ENCODE measurements at places on chromosomes 12 and 14.

DNA sequence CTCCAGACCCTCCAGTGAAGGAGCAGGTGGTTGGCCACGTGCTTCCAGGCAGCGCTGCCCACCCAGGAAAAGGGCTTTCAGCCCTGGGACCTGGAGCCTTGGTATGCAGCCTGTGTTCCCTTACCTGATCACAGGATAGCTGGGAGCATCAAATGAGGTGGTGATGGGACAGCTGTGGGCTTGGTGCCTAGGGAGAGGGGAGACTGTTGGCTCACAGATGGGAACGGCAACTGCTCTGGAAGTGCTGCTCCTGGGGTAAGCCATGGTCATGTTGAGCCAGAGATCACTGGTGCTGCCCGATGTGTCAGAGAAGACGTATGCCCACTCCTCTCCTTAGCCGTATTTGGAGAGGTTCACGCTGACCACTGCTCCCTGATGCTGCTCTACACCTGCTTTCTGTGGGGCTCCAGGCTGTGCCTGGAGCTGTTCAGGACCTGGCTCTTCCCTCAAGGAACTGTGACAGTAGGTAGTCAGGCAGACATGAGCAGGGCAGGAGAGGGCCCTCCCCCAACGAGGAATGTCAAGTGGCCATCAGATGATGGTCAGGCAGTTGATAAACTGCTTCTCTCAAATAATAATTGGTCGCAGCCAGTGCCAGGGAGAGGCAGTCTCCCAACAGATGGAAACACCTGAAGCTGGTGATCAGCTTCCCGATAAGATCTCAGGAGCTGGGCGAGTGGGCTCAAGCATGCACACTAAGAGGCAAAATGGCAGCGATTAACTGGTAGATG is 2.8 kb upstream of the CYP46A1 start:
- no peak for DNase-seq

DNA sequence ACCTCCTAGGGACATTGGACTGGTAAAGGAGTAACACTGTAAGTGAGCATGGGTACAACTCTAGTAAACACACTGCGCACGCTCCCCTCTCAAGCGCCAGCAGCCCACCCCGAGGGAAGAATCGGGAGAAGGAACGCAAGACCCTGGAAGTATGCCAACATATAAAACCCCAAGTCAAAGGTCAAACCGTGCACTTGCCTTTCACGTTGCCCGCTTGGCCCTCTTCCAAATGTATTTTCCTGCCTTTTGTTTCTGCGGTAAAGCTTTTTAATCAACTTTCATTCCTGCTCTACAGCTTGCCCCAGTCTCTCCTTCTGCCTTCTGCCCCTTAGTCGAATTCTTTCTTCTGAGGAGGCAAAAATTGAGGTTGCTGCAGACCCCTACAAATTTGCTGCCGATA is 17.6 kb upstream of the CHST11 start:
- DNase-seq, result no peak

DNA sequence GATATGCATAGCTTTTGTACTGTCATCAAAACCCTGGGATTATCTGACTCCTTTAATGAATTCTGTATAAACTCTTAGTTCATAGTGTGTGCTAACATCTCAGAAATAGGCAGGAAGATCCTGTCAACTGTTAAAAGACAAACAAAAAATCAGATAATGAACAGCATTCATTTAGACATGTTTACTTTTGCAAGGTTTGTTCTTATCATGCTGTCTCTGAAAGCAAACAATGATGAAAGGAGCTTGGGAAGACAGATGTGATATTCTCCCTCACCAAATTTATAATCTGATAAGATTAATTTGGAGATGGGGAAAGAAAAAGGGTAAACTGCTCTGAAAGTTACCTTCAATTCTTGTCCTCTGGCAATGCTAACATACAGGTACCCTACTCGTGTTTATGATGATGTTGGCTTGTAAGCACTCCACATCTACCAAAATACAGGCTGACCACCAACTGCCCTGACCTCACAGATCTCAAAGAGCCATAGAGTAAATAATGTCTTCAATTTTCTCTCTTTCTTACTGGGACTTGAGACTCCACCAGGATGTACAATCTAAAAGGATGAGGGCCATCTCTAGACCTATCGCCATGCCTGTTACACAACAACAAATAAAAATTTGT is 233.8 kb downstream of the SSPN start:
- DNase-seq, result no peak

DNA sequence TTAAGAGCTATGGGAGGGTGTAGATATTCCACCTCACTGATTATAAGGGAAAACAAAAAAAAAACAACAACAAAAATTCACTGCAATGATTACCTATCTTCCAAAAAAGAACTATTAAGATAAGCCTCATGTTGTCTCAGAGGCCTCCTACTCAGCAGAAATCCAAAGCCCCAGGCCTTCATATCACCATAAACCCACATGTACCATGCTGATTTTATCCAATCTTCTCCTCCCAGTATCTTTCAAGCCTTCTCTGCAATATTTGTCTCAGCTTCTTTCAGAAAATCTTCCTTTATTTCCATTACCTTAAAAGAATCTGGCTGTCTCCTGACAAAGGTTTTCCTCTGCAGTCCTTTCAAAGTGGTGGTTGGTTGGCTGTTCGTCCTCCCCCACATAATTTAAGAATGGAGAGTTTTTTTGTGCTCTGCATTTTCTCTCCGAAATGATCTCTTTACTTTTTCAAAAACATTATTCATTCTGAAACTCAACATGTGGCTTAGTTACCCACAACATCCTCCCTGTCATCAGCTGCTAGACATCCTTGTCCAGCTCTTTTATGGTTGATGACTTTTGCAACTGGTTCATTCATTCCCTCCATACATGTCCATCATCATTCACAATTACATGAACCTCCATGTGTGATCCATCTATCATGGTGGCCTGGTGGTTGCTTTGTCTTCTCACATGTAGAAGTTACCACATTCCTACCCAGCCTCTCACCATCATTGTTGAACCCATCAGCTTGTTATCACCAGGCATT is 2.9 kb upstream of the EPYC start:
- DNase-seq, result no peak

DNA sequence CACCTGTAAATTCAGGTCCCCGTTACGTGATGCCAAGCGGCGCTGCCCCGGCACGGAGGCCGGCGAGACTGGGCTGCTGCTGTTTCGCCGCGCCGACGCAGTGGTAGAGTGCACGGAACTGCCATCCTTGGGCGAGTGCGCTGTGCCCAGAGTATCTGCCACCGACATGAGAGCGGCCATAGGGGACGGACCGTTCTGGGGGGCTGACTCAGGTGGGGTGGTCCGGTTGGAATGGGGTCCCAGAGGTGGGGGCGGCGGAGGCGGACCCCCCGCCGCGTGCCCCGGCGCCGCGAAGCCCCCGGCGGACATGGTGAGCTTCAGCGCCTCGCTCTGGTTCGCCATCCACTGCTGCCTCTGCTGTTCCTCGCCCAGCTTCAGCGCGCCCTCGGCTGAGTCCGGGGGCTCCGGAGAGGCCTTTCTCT is 2.8 kb downstream of the IRF2BPL start:
- DNase-seq, result no peak

- DNase-seq, result no peak
Measured at GRCh38 chr12:95721320-95721719, 69.2 kb downstream of the NTN4 start.

DNA sequence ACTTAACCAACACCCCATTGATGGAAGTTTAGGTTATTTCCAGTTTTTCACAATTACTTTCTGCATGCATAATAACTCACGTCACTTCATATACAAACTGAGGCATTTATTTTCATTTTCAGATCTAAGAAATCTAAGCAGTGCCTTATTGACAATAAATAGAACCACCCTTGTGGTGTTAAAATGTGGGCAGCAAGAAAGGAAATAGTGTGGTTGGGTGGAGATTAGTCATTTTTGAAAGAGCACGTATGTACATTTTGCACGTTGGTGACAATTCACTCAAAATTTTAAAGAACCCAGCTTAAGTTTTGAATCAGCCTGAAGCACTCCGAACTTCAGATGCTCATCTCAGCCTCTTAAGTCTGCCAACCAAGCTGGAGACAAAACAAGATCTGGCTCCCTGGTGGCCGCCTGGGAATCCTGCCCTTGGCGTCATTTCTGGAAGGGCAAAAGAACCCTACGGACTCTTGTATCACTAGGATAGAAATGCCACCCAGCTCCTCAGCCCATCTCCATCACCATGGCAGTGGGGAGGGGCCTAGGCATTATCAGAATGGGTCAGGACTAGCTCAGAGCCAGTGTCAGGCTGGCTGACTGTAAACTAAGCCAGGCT is 89.5 kb upstream of the BCL2L14 start:
- peak; percentile 9 for DNase-seq

DNA sequence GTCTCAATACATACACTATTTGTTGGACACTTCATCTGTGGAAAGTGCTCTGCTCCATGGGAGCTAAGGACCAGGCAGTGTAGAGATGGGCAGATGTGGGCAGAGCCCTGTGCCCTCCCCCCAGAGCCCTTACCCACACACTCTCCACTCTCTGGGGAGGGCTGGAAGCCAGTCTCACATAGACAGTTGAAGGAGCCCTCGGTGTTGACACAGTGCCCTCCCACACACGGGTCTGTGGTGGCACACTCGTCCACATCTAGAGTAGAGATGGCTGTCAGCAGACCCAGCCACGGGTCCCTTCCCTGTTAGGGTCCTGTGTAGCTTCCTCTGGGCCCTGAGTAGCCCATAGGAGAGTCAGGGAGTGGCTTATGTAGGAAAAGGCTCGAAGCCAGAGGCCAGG is 14.3 kb downstream of the ISCA2 start:
- no peak for DNase-seq

DNA sequence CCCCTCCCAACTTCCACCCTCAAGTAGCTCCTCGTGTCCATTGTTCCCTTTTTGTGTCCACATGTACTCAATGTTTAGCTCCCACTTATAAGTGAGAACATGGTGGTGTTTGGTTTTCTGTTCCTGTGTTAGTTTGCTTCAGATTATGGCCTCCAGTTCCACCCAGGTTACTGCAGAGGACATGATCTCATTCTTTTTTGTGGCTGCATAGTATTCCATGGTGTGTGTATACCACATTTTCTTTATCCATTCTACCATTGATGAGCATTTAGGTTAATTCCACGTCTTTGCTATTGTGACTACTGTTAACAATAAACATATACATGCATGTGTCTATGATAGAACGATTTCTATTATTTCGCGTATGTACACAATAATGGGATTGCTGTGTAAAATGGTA is 362.6 kb downstream of the TMTC2 start:
- DNase-seq, result no peak

GRCh38 chr14:78983126-78983525 is 813.0 kb downstream of the NRXN3 start:
- no peak for DNase-seq

- DNase-seq, result no peak
Measured at GRCh38 chr14:79057333-79057732, 887.2 kb downstream of the NRXN3 start.

Data from NK-92 treated with Interleukin-12 subunit alpha and Interleukin-12 subunit beta, amount 100 ng/mL, for 24 hours (cell line).